ENCODE measurements at places on chromosomes 1 and 21.

- no peak for DNase-seq
Observed at GRCh38 chr1:234942879-234943506, 185.6 kb downstream of the TOMM20 start.

DNA sequence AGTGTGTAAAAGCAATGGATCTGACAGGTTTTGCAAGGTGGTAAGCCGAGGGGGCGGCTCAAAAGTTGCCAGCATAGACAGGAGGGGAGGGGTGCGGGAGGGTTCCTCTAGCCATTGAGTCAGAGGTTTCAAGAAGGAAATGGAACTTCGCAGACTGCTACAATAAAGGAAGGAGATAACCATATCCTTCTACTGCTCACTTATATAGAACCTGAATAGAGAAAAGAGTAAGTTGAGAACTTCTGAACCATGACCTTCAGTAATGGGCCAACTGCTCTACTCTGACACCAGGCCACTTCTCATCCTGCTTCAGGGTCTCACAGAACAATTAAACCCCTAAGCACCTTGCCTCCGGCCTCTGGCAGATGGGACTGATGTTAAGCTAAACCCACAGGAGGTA, 26.3 kb upstream of the BCAR3 start:
- DNase-seq, result peak; percentile 57

DNA sequence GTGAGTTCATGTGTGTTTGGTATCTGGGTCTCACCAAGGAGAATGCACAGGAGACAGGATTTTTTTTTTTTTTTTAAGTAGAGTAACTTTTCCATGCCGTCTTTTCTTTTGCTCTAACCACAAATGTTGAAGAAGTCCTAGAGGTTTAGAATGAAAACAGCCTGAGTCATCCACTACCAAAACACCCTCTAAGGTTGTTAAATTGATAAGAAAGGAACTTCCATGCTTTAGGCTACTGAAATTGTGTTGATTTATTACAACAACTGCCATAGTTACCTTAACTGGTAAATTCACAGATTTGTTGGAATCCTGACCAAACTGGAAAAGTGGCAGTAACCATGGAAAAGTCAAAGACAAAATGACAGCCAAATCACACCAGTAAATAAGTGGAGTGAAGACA, 375.6 kb downstream of the AMY1C start:
- DNase-seq, result no peak

GRCh38 chr1:243323491-243323890, 67.7 kb downstream of the SDCCAG8 start:
- DNase-seq, result no peak

GRCh38 chr1:65480684-65481405, 60.4 kb downstream of the LEPR start:
- no peak for DNase-seq

- no peak for DNase-seq
Observed at GRCh38 chr1:85438353-85438752, 26.6 kb downstream of the DDAH1 start.

GRCh38 chr1:39003281-39003680, 12.2 kb downstream of the AKIRIN1 start:
- no peak for DNase-seq

- DNase-seq, result peak; percentile 35
Observed at GRCh38 chr1:91731815-91732214, 154.1 kb downstream of the TGFBR3 start.

GRCh38 chr1:38201431-38201830, 154.8 kb upstream of the POU3F1 start:
- DNase-seq, result no peak

DNA sequence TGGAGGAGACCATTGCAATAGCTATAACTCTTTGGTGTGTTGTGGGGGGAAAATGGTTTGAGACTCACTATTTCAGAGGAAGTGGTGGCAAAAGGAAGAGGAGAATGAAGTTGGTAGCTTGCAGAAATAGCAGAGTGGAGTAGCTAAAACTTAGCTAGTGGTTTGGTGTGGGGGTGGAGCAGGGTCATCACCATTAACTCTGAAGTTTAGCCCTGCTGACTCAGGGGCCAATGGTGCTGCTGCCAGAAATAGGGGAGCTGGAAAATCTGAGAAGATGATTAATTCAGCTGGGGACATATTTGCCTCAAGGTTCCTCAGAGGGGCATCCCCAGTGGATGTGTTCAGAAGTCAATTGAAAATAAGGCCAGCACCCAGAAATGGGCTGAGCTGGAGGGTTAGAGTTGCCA, 65.4 kb downstream of the RUNX1 start:
- no peak for DNase-seq

GRCh38 chr1:113857776-113858175, 13.7 kb downstream of the PTPN22 start:
- no peak for DNase-seq

- no peak for DNase-seq
Observed at GRCh38 chr1:46136711-46137110, 4.3 kb upstream of the PIK3R3 start.

GRCh38 chr1:169886931-169887330, 6.8 kb downstream of the SCYL3 start:
- DNase-seq, result no peak

DNA sequence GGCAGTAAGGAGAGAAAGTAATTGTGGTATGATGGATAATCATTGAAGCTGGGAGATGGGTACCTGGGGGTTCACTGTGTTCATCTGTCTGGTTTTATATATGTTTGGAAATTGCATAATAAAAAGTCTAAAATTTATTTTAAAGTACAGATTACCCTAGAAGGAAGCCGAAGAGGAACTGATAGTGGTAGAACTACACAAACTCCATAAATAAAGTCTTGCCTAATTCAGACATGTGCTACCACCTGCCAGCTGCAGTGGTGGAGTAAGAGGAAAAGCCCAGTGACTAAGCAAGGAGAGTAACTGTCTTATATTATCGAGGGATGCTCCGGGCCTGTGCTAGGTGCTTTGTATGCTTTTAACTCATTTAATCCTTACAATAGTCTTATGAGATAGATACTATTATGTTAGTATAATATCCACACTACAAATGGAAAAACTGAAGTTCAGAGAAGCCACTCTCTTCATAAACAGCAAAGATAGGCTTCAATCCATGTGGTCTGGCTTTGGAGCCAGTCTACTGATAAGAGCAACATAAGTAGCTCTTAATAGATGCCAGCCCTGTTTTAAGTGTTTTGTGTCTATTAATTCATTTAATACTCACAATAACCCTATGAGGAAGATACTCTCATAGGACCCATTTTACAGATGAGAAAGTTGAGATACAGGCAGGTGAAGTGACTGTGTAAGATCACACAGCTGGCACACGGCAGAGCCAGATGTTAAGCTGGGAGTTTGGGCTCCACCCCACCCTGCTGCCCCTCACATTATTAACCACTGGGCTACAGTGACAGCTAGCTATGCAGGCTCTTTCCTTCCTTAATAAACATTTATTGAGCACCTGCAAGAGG, 56.8 kb upstream of the HNRNPU start:
- no peak for DNase-seq

- DNase-seq, result no peak
Observed at GRCh38 chr1:184051138-184051484, 419 bp upstream of the TSEN15 start.

DNA sequence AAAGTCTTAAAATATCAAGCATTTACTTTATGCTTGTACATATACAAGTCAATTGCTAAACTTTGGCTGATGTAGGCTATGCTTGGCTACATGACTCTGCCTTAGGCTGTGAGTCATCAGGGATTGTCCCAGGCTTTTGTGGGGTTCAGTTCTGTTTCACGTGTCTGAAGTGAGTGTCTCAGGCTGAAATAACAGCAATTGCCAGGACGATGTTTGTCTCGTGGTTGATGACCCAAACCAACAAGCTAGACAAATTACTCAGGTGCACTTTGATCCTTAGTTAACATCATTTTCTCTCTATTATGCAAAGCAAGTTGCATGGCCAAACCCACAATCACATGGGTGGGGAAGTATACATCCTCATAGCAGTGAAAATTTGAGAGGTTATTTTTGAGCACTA, 410.1 kb downstream of the BRINP3 start:
- no peak for DNase-seq

GRCh38 chr1:115120296-115120695, 31.0 kb upstream of the TSPAN2 start:
- no peak for DNase-seq

DNA sequence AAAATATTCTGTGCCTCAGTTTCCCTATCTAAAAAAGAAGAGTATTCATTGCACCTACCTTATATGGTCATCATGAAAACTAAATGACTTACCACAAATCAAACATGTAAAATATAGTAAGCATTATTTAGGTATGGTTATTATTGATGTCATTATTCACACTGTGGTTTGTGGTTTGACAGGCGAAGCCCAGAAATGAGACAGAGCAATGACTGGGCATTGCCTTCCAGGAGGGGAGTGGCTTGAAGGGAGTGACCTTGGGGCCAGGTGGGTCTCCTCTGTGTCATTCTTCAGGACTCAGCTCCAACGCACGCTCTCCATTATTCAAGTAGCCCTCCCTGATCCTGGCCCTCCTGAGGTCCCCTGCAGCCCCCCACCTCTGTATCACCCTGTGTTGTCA, 133.7 kb downstream of the DMRTA2 start:
- DNase-seq, result no peak

- DNase-seq, result no peak
Observed at GRCh38 chr1:38026592-38027200, 14.2 kb downstream of the UTP11 start.

DNA sequence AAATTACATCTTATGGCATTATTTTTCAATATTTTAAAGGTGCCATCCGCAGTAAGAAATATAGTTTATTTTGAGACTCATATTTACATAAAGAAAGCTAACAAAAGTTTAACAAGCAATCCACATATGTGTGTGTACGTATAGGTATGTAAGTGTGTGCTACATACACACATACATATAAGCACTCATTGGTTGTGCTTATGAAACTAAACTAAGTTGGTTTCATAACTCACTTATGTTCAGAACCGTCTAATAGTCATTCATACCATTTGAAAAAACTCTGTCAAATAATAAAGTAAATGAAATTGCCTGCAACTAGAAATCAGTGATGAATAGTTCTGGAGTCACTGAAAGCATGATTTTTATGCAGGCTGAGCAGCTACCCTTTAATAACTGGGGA, 14.1 kb downstream of the TATDN3 start:
- DNase-seq, result no peak

GRCh38 chr1:52552236-52552504, 722 bp downstream of the TUT4 start:
- DNase-seq, result peak; percentile 62
